ENCODE measurements at places on chromosomes 11 and 22.

- no peak for DNase-seq
Measured at GRCh38 chr11:6629892-6630631, 10.8 kb upstream of the TPP1 start.

DNA sequence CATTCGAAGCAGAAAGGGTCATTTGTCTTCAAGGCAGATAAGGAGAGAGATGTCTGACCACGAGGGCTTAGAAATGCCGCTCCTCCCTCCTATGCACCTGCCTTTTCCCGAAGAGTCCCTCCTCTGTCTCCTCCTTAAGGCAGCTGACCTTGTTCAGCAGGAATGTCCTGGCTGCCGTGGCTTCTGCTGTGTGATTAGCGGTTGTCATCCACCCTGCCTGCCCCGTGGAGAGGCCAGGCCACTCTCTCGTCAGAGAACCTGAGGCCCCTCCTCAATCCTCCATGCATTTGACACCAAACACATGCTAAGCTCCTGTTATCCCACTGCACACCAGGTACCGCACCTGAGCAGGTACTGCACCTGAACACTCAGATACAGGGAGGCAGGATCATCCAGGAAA is 834.6 kb downstream of the TBC1D22A start:
- DNase-seq = no peak

- no peak for DNase-seq
Measured at GRCh38 chr11:78432058-78432515, 14.5 kb upstream of the GAB2 start.

DNA sequence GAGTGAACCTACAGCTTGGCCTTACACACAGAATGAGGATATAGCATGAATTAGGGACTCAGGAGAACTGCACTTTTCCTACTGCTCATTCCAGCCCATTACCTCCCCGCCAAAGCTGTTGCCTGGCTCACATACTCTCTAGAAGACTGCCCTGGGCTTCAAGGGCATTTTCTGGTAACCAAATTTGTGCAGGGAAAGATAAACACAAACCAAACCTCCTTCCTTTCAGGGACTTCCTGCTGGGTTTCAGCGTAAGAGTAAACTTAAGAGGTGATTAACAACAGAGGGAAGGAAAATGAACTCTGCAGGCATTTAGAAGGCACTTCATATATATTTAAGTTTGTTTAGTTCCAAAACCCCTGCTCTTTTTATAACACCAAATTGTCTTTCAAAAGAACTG is 194.9 kb downstream of the SWAP70 start:
- no peak for DNase-seq

DNA sequence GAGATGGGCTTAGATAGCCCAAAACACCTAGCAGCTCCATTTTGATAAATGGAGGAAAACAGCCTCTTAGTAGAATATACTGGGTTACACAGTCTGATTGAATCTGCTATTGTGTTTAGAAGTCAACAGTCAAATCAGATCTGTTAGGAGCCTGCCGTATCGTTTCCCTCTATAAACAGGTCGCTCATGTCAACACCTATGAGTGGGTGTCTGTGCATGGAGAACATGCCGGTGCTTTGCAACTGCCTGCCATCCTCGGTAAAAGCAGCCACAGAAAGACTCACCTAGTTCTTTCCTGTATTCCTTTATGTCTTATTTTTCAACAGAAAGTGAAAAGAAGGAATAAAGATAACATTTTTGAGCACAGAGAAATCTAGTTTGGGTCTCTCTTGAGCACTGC is 99.4 kb downstream of the ETS1 start:
- DNase-seq = no peak

GRCh38 chr22:28935713-28936112 is 52.3 kb downstream of the ZNRF3 start:
- no peak for DNase-seq

DNA sequence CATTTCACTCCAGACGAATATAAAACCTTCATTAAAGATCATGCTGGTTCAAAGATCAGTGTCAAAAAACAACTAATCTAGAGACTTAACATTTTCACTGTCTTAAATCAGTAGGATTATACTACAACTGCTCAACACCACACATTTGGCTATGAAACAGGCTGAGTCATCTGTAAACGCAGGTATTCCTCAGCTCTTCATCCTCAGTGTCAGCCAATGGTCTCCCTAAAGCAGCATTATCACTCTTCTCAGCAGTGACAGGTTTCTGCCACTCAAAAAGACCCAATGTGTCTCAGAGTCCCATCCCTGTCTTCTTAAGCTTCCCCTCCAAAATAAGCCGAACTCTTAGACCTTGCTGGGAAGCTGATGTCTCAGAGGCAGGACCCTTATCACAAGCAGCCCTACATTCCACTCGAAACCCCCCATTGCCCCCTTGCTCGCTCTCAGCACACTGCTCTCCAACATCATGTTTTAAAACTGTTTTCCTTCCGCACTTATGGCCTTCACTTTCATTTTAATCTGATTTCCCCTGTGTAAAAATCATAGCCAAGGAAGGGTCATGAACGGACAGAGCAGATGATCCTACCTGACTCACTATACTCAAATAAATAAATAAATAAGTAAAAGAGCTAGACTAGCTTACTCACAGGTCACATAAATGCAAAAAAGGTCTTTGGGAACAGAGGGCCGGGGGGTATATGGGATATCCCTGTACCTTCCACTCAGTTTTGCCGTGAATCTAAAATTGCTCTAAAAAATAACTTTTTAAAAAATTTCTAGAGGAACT is 23.0 kb downstream of the CDON start:
- DNase-seq = no peak

DNA sequence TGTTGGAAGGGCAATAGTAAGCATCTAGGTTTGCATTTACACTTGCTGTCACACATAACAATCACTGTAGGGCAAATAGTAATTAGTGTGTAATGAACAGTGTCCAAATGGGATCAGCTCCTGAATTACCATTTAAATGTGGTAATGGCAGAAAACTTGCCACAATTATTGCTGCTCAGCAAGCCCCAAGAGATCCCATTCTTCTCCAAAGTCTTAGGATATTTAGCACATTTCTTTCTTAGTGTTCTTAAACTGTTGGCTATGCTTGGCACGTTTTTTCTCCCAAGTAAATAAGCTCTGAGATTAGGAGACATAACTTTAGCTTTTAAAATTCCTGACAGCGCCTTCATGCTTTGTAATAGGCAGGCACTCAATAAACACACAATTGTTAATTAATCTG is 1037.0 kb downstream of the DLG2 start:
- DNase-seq = no peak

- DNase-seq = no peak
Measured at GRCh38 chr11:46343520-46343919, 3.7 kb upstream of the DGKZ start.

GRCh38 chr11:78940500-78941225 is 366.0 kb upstream of the NARS2 start:
- no peak for DNase-seq

DNA sequence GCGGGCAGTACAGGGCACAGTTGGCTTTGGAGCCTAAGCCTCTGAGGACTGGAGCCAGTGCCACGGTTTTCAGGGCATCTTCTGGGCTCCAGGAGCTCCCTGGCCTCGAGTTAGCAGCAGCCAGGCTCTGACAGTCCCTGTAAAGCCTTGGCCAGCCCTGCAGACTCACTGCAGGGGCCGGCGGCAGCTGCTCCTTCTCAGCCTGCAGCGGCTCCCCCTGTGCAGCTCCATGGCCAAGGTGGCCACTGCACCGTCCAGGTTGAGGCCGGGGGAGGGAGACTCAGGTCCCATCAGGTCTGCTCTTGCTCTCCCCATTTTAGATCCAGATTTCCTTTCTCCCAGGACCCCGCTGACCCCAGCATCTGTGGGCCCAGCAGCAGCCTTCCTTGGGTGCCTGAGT is 1461.1 kb downstream of the BRD1 start:
- DNase-seq = no peak

- DNase-seq = no peak
Measured at GRCh38 chr11:33775467-33775807, 1.1 kb upstream of the FBXO3 start.

DNA sequence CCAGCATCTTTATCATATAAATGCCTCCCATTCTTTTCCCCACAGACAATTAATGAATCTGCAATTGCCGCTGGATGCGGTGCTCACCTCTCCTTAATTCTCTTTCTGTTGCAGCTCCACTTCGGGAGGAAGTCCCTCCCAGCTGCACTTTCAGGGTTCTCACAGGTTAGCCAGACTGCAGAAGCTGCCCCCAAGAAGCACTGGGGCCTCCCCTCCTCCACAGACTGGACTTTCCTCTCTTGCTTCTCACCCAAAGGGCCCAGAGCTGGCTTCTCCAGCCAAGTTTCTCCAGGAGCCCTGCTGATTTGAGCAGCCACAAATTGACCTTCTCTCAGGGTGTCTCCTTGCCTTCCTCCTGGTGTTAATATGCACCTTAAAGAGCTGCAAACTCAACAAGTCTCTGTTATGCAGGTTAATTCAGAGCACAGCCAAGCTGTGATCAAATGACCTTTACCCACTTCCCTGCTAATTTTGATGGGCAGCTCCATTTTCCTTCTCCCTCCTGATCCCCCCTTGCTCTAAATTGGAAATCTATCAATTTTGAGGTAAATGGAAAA is 298.9 kb downstream of the BUD13 start:
- DNase-seq = no peak

DNA sequence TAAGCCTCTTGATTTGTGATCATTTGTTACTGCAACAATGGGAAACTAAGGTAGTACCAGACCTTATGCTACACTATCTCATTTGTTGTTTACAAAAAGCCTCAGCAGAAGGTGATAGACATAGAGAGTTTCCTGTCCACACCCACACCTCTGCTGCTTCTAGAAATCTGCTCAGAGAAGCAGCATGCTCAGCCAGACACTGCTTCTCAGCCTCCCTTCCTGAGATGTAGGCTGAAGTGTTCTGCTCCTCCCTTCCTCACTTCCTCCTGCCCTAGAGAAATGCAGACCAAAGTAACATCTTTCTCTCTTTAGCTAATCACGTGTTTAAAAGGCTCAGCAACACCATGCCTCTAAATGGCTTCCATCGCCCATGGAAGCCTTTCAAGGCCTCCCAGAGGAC is 88.4 kb downstream of the SLC1A2 start:
- DNase-seq = no peak

GRCh38 chr11:45817191-45817590 is 12.2 kb downstream of the SLC35C1 start:
- DNase-seq = no peak

DNA sequence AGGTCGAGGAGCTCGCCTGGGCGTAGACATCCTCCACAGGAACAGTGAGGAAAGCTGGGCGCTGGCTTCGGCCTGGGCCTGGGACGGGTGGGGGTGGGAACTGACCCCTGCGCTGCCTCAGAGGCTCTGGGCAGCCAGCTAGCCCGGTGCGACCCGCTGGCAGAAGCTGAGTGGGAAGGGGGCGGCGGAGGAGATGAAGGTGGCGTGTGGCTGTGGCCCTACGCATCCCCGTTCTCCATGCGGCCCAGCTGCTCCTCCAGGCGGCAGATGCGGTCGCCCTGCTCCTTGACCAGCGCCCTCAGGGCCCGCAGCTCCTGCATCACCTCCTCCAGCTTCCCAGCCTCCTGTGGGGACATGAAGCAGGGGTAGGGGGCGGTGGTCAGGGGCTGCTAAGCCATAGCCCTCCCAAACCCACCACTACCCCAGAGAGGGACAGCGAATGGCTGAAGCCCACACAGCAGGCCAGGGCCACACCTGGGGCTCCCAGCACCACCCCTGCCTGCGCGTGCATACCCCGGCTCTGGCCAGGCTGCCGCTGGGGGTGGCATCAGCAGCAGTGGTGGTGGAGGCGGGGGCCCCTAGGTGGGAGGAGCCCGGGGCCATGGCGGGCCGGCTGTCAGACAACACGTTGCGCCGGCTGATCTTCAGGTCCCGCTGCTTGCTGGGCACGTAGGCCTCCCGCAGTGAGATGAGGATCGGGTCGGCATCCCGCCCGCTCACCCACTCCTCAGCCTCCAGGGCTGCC is 848 bp upstream of the PTPRCAP start:
- DNase-seq = no peak

GRCh38 chr11:87589082-87589481 is 551.3 kb downstream of the TMEM135 start:
- DNase-seq = no peak

- DNase-seq = no peak
Measured at GRCh38 chr11:117601006-117601708, 195.9 kb downstream of the DSCAML1 start.

GRCh38 chr22:47127441-47127871 is 365.0 kb downstream of the TBC1D22A start:
- no peak for DNase-seq

DNA sequence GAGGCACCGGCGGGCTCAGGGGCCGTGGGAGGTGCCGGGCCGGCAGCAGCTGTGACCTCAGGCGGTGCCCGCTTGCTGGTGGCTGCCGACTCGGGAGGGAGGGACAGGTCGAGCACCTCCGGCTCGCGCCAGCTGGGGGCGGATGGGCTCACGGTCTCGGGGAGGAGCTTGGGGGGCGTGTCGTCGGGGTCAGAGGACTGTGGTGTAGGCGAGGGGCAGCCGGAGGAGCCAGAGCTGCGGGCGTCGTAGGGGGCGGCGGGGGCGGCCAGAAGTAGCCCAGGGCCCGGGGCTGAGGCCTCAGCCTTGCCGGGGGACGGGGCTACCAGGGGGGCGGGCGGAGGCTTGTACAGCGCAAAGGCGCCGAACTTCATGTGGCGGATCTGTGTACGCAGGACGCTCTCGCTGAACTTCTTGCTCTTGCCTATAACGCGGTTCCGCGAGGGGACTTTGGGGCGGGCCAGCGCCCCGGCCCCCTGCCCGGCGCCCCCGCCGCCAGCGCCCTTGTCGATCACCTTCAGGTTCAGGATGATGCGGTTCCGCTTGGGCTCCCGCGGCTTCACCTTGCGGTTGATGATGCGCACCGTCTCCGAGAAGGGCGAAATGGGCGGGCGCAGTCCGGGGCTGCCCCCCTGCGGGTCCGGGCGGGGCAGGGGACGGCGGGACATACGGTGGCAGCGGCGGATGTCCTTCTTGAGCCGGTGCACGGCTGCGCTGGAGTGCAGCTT is 5.5 kb downstream of the CBX6 start:
- DNase-seq = no peak

Data from glomerular endothelial cell (primary cell).